ENCODE measurements at places on chromosomes 13 and 19.

DNA sequence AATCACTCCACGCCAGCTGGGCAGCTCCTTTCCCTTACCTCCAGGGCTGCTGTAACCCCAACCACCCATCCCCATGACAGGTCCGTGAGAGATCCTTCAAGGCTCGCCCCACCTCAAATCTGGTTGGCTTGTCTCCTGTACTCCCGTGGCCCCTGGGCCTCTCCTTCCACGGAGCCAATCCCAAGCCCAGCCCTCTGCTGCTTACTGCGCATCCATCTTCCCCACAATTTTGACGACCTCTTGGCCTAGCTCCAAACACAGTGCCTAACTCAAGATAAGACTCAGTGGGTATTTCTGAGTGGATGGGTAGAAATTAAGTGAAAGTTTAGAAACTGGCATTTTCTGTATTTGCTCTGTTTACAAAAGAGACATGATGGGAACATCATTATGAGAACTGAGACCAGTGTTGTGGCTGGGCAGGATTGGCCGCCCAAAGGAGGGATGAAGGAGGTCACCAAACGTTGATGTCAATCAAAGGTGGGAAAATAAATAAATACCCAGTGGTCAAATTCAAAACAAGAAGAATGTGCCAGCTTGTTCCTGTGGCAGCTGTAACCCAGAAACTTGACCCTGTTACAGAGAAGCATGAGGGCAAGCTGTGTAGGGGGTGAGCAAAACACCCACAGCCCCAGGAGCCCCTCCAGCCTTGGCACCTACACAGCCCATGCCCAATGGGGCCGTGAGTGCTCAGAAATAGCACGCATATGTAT lies 162.2 kb downstream of the ABCC4 start:
- DNase-seq, result no peak

GRCh38 chr13:102392481-102393209 lies 9.2 kb downstream of the FGF14 start:
- no peak for DNase-seq

DNA sequence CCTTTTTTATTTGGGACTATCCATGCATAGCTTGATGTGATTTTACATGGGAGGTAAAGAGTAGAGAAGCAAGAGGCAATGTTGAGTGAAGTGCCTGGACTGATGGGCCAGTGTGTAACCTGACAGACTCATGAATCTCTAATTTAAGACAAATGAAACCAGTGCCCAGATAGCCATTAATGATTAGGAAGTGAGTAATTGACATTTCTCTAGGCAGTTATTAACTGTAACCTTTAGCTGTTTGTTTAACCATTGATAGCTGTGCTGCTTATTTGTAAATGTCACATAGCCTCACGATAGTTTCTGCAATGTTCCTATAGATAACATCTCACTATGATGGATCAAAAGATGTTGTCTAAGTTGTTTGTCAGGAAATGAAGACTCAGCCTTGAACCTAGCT lies 1047.5 kb upstream of the SPRY2 start:
- no peak for DNase-seq

GRCh38 chr19:18790566-18791314 lies at the start of gene COMP:
TSS of gene COMP (minus strand) at chr19:18791305. CDS start at chr19:18791269, 36 bp downstream.
- DNase-seq, result no peak

DNA sequence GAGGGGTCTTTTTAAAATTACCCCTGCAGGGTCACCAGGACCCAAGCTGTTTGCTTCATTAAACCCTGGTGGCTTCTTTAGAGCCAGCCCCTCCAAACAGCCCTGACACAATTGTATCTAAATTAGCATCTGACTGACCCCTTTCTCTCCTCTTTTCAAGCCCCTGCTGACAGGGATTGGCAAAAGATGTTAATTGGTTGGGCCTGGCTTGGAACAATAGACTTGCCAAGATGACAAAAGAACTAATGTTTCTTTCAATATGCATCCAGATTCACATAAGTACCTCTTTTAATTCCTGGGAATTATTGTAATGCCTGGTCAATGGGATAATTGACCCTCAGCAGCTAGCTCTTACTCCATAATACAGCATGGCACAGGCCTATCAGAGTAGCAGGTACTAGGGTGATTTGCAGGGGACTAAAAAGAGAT lies 140.8 kb downstream of the SHISA2 start:
- DNase-seq, result no peak

GRCh38 chr19:329876-330275 lies 14.7 kb downstream of the MIER2 start:
- no peak for DNase-seq

- no peak for DNase-seq
These were observed at the start of gene S1PR5 for GRCh38 chr19:10517361-10517759. TSS of gene S1PR5 (minus strand) at chr19:10517447. CDS start at chr19:10515011, 2,436 bp downstream.

DNA sequence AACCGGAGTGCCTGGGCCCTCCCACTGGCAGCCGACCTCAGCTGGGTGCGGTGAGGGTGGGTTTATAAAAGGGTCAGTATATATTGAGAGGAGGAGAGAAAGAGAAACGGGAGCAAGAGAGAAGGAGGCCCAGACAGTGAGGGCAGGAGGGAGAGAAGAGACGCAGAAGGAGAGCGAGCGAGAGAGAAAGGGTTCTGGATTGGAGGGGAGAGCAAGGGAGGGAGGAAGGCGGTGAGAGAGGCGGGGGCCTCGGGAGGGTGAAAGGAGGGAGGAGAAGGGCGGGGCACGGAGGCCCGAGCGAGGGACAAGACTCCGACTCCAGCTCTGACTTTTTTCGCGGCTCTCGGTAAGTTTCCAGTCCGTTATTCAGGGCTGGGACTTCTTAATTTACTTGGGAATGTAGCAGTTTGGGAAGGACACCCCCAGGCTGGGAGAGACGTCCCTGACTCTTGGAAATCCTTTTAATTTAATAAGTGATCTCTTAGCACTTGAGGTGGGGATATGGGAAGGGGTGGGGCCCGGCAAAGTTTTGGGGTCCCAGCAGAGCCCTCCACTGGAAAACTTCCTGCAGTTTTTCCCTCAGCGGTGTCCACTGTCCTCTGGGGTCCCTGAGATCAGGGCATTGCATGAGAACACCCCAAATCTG lies at the start of gene EMP3:
Gene EMP3 (plus strand): TSS at position 288 of the 646 bp plus-strand sequence. CDS start 1,293 bp downstream, outside the sequence.
- DNase-seq, result peak; percentile 53

DNA sequence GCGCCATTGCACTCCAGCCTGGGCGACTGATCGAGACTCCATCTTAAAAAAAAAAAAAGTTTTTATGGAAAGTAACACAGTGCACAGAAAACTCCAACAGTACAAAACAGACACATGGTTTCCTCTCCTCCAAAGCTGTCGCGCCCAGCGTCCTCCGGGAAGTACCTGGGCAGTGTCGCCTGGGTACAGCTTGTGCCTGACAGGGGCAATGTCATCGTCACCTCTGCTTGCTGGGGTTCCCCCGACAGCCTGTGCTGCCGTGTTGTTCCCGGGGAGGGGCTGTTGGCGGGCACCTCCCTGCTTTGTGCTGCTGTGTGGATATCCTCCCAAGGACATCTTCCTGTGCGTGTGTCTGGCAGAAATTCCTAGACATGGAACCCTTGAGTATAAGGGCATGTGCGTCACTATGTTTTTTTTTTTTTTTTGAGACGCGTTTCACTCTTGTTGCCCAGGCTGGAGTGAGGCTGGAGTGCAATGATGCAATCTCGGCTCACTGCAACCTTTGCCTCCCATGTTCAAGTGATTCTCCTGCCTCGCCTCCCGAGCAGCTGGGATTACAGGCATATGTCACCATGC lies 2.4 kb upstream of the F2RL3 start:
- no peak for DNase-seq

GRCh38 chr19:4510435-4511255 lies 7.6 kb downstream of the PLIN4 start:
- no peak for DNase-seq

DNA sequence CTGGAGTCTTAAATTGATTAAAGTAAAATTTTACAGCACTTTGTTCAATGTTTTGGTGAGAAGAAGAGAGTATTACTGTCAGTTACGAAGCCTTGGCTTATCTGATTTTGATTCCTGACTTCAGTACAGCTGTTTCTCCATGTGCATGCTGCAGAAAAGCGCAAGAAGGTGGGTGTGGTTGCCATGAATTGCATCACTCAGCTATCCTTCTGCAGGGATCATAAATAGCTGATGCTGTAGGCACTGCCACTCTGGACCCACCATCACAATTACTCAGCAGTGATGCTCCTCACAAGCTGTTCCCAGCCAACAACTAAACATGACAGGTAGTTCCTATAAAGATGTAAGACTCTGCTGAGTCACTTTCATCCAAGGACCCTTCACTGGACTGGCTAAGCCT lies 321.2 kb downstream of the IRS2 start:
- DNase-seq, result no peak

DNA sequence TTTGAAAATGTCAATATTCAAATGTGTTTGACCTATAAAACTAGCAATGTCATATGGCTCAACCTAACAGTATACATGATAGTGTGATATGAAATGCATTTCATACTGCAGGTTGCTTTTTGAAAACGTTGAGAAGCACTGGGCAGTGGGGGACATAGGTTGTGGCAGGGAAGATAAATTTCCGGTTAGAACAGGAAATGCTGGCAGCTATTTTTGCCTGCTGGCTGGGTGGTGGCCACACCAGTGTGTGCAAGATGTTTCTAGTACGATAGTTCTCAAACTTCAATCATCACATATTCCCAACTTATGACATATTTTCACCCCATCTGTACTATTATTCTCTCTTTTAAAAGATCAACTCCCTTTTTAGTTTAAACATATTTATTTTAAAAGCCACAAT lies 17.2 kb downstream of the FXYD5 start:
- DNase-seq, result no peak

GRCh38 chr19:40322951-40323615 lies 25.1 kb downstream of the C19orf47 start:
- DNase-seq, result no peak

- no peak for DNase-seq
These were observed 192.5 kb upstream of the PCDH20 start for GRCh38 chr13:61608138-61608537.

GRCh38 chr13:93765062-93765461 lies 538.5 kb downstream of the GPC6 start:
- no peak for DNase-seq

DNA sequence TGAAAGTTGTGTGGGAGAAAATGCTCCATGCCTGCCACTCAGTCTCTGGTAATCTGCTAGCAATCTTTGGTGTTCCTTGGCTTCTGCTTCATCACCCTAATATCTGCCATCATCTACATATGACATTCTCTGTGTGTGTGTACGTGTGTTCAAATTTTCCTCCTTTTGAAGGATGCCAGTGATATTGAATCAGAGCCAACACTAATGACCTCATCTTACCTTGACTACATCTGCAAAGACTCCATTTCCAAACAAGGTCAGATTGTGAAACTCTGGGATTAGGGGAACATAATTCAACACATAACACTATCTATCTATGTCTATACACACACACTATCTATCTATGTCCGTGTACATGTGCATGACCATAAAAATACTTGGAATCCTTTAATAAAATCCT lies 81.4 kb upstream of the IRS2 start:
- DNase-seq, result no peak

GRCh38 chr13:60327511-60327910 lies 69.5 kb upstream of the TDRD3 start:
- DNase-seq, result no peak

- no peak for DNase-seq
These were observed 2.6 kb downstream of the TNFRSF19 start for GRCh38 chr13:23572836-23573235.

- no peak for DNase-seq
These were observed 63.9 kb upstream of the ATXN8OS start for GRCh38 chr13:70043685-70044084.

DNA sequence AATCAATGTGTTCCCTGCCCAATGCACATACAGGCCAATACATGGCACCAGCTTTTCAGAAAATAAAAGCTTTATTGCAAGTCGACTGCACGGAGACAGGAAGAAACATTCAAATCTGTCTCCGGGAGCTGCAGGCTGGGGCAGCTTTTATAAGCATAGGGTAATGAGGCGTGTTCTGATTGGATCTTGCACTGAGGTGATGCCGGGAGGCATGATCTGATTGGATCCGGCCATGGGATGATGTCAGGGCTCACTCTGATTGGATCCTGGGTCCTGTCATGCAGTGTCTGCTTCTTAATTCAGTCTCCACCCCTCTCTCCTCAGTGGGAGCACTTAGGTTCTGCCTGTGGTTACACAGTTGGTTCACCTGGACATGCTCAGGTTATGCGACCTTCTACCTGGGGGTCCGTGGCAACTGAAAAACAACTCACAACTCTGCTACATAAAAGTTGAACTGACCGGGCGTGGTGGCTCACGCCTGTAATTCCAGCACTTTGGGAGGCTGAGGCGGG lies 11.8 kb upstream of the FBN3 start:
- DNase-seq, result no peak

GRCh38 chr19:35309481-35310279 lies 17.7 kb downstream of the MAG start:
- DNase-seq, result no peak

All from thoracic aorta (tissue), 2 donors.